ENCODE measurements at places on chromosomes 1 and 21.
A peak's percentile ranks its signal among the peaks of the same experiment; 100 is the strongest.

DNA sequence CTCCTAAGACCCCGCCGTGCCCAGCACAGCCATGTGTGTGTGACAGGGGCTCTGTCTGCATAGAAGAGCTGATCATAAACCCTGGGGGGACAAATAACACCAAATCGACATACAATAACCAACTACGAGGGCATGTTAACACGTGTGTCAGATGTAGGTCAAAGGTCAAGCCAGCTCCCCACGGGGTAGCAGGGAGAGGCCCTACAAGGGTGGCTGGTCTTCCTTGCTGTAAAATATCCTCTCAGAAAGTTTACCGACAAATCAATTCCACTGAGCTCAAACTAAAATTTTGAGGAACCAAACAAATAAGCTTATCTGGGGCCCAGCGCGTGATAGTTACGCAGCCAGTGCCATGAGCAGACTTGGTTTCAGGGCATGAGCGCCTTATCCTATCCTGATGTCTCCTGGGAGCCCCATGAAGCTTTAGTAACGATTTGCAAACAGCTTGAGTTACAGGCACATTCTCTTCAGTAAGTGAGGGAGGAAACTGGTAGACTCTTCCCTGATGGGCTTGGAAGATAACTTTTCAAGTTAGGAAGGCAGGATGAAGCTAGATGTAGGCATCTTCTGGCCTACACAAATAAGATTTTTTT is 2.7 kb upstream of the TMPRSS3 start:
- DNase-seq: peak; percentile 33

GRCh38 chr1:100396651-100397050 is 44.3 kb downstream of the CDC14A start:
- peak; percentile 55 for DNase-seq

GRCh38 chr1:38115682-38116202 is 69.1 kb upstream of the POU3F1 start:
- no peak for DNase-seq

DNA sequence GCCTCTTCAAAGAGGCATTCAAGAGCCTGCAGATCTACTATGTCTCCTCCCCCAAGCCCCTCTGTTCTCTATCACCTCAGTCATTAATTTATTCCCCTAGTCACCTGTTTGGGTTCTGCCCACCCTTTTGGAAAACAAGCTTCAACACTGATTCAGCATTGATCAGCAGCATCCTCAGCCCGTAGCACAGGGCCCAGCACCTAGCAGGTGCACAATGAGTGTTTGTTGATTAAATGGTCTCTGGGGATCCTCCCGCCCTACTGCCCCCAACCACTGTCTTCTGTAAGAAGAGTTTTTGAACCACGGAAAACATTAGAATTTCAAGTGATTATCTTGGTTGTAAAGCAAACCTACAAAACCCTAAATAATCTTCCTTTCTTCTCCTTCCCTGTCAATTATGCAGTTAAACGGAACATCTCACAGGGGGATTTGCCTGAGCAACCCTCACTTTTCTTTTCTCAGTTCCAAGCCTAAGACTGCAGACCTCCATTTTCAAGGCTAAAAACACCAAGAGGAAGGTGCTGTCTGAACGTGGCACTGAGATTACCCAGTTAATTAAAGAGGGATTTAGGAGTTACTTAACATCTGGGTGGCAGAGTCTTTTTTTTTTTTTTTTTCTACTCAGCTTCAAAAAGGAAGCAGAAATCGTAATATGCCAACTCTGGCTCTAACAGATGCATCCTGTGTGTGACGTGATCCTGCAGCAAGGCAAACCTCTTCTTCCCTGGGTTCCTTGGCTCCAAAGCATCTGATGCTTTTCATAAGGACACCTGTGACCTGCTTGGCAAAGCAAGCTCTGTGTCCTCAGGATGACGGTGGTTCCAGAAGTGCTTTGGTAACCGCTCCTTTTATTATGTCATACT is 163.0 kb downstream of the KAZN start:
- peak; percentile 16 for DNase-seq

DNA sequence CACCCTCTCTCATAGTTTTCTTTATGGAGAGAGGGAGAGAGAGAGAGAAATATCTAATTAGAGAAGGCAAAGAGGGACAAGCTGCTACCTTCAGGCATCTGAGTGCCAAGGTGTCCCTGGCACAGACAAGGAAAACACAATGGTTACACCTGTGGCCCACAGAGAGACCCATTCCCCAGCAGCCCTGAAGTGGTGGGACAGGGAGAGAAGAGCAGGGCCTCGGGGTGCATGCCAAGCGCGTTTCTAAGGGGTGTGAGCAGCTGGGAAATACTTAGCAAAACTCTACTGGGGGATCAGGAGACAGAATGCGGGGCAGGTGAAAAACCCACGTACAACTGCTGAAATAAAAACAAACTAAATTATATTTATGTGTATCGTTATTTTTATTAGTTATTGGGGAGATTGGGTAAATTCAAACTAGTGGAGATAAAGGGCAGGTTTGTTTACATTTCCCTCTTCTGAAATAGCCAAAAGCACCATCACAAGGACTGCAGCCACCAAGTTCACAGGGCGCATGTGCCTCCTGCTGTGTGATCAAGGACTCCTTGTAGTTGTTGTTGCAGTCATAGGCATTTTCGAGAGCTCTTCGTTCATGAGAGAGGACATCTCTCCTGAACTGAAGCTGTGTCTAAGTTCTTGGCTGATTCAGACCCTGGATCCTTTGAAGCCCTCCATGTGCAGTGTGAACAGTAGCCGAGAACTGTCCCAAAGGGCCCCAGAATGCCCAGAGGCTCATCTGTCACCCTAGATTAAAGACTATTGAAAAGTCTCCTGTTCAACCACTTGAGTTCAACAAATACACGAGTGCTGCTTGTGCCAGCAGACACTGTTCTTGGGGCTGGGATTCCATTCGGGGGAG is 737 bp upstream of the SERPINC1 start:
- DNase-seq: no peak

- DNase-seq: peak; percentile 97
Observed at GRCh38 chr1:44485229-44485933, 80.3 kb downstream of the RNF220 start.

DNA sequence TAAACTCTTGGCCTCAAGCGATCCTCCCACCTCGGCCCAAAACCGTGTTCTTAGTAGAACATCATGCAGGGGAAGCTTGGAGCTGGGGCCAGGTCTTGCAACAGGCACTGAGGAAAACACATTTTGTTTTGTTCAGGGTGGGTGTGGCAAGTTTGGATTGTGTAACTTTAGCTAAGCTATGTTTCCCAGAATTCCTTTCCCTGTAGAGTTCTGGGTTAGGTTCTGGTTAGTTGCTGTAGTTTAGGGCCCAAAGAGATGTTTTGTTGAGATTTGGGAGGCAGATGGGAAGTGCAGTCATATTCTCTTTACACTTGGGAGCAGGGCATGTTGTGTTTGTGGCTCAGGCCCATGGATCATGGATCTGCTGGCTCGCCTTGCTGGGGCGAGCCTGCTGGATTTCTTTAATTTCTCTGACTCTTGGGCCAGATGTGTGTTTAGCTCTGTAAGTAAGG is 24.0 kb downstream of the PLA2G5 start:
- no peak for DNase-seq

- DNase-seq: no peak
Observed at GRCh38 chr1:36778740-36779139, 255.6 kb downstream of the GRIK3 start.

- DNase-seq: no peak
Observed at GRCh38 chr1:165612062-165612461, 19.0 kb upstream of the MGST3 start.

- DNase-seq: peak; percentile 52
Observed at GRCh38 chr1:243354511-243355153, 98.8 kb downstream of the SDCCAG8 start.

DNA sequence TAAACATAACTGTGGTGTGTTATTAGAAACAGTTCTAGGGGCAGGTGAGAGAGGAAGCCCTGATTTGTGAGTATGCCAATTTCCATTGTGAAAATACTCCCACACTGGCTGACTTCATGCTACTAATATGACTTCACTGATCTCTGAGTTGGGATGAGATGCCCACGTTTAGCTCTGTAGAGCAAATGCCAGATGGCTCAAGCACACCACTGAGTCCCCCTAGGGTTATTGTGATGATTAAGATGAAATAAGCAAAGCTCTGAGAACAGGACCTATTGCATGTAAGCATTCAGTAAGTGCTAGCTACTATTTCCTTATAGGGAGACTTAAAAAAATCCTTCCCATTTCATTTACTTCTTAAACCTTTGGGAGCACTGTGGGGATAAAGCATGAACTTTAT is 117.6 kb downstream of the CENPF start:
- DNase-seq: no peak

- DNase-seq: no peak
Observed at GRCh38 chr1:15081102-15081501, 72.4 kb upstream of the TMEM51 start.

GRCh38 chr1:240705579-240705978 is 93.6 kb upstream of the GREM2 start:
- no peak for DNase-seq

DNA sequence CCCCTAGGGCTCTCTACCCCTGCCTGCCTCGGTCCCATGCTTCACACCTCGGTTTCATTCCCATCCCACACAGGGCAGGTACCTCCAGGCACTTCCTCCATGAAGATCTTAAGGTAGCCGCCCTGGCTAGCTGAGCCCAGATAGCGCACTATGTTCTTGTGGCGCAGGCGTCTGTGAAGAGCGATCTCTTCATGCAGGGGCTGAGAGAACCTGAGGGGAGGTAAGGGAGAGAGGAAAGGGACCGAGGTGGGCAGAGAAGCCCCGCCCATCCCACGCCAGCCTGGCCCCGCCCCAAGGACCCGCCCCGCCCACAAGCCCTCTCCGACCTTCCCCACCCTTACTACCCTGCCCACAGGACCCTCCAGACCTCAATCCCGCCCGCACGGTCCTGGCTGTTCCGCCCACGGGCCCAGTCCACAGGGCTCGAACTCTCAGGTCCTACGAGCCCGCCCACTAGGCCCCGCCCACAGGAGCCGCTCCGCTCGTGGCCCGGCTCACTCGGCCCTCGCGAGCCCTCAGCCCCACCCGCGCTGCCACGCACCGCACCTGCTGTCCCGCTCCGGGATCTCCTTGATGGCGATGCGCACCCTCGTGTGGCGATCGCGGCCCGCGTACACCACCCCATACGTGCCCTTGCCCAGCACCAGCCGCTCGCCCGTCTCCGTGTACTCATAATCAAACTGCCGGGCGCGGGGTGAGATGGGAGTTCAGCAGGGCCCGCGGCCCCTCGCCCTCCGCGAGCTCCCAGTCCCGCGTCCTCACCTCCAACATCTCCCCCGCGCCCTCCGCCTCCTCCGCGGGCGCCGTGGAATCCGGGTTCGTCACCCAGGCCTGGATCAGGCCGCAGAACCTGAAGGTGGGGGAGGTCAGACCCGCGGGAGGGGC is 6.4 kb downstream of the MAP3K6 start:
- peak; percentile 53 for DNase-seq
